ENCODE measurements at places on chromosomes 1 and 21. TPM values are rescaled to one million over a fixed set of nuclear protein-coding genes. Genes with fewer than 3 reads are reported as not detected.

- no peak for DNase-seq
These were observed 160.9 kb downstream of the GABPA start for GRCh38 chr21:25895565-25896205.

DNA sequence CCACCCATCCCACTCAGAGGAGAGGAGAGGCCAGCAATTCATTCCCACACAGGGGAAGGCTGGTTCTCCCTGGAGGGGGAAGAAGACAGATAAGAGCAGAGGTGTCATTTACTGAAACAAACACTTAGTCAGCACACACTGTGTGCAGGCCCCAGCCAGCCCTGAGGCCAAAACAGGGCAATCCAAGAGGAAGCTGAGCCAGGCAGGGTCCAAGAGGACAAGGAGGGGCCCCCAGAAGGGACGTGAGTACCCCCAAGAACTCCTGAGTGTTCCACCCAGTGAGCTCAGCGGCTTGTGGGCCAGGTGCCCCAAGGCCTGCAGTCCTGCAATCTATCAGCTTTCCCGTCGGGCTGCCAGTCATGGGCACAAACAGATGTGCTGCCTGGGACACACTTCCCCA lies 15.8 kb downstream of the ADGRB2 start:
- DNase-seq = no peak

- no peak for DNase-seq
These were observed 19.3 kb upstream of the FOXO6 start for GRCh38 chr1:41341772-41342562.

Gene UTS2
- not detected for polyA plus RNA-seq
